ENCODE measurements at places on chromosomes 6 and 20.

DNA sequence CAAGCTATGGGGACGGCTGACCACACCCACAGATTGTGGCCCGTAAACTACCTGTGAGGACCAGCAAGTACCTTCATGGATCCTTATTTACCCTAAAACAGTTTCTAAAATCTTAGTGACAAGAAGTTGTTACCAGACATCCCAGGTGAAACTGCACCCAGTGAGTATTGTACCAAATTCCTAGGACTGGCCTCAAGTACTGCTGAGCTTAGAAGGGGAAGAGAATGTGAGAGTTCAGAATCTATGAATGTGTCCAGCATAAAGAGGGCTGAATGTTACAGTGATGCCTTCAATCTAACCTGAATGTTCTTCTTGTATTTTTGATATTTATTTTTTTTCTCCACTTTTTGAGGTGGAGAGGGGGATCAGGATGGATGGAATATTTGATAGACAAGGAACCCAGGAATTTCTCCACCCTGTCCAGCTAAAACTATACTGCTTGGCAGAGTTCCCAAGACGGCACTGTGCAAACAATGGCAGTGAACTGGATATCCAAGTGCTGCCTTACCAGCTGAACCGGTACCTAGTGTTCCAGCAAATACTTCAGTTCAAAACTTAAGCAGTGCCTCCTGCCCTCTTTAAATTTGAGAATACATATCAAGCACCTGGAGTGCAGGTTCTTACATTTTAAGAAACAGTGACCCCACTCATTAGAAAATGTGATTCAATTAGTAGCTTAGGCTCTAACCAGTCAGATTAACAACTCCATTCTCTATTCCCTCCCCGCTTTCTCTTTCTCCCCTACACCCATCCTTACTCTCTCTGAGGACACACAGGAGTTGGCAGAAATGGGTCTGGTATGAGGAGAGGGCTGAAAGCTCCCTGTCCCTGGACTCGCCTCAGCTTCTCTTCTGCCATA lies 427.3 kb upstream of the FLRT3 start:
- no peak for DNase-seq

DNA sequence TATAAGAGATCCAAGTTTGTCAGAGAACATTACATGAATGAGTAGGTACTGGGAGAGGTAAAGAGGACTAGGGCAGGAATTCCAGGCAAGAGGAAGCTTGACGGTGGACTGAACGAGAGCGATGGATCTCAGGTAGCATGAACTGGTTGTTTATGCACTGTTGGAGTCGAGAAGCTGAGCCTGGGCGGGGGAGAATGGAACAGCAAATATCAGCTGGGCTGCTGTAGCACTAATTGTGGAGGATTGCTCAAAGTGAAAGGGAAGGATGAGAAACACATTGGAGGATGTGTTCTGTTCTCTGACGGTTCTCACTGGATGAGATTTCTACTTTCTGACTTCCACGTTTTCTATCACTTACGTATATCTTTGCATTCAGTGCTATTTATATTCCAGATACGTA lies 164.2 kb downstream of the PHF3 start:
- no peak for DNase-seq

DNA sequence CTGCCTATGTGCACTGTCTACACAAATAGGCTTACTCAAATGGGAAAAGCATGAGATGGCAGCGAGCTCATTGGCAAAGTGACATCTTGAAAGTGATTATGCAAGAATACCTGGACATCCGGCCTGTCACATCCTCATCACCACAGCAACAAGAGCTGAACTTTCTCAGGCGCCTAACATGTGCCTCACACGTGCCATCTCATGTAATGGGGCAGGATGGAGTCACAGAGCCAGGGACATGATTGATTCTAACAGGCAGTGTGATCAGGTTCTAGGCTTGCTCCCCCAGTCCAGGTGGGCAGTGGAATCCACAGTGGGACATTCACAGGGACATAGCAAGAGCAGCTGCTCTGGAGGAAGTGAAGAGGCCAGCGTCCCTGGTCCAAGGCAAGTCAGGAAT lies 192.3 kb upstream of the SSTR4 start:
- no peak for DNase-seq

DNA sequence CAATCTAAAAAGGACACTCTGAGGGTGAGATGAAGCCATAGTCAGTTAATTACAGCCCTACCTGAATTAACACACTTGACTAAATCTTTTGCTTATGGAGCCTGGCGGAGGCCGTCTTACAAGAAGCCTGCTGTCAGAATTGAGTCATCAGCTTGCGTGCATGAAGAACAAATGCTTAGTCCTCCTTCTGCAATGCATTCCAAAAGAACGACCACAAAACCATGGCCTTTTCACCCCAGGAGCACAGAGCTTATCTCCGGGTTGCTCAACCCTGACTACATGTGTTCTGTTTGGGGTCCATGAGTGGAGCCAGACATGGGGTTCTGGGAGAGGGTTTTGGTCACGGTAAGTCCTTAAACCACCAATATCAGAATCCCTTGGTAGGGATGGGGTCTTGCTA lies 318.1 kb downstream of the CLIC5 start:
- no peak for DNase-seq

DNA sequence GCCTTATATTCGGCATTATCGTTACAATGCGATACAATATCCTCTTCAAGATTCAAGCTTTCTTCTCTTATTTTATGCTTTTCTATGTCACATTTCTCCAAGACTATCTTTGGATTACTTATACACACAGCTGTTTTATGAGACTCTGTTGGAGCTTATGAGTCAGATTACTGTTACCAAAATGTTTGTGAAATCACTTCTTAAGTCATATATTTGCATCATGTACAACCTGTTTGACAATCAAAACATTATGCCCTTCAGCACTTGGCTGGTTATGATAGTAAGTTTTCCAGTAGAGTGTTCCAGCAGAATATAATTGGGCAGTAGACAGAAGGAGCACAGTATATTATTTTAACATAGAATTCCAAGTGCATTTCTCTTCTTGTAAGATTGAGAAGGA lies 35.2 kb downstream of the BMP6 start:
- no peak for DNase-seq

DNA sequence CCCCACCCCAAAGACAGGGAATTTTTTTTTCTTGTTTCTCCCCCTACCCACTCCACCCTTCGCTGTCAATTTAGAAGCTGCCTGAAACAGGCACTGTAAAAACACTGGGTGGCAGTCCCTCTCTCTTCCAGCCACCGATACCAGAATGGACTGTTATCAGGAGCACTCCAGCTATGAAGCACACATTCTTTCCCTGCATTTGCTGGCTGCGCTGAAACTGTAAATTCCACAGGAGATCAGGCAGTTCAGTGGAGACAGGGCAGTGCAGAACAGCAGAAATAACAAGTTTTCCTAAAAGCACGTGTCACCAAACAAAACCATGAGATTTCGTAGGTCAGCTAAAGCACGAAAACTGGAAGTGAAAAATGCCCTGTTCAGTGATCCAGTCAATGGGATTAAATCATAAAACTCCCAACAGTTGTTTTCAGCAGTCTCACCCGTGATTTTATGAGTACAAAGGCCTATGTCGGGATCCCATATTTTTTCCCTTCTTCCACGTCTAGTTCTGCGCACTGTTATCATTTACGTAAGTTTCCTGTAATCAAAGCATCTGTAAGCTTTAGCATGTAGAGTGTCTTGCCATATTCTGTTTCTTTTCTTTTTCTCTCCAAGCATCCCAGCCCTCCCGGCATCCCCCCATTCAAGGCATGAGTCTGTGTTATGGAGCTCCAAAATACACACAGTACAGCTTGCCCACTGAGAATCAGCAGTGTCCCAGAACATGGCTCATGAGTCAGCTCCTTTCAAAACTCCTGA lies 359.9 kb upstream of the EPHA7 start:
- no peak for DNase-seq

DNA sequence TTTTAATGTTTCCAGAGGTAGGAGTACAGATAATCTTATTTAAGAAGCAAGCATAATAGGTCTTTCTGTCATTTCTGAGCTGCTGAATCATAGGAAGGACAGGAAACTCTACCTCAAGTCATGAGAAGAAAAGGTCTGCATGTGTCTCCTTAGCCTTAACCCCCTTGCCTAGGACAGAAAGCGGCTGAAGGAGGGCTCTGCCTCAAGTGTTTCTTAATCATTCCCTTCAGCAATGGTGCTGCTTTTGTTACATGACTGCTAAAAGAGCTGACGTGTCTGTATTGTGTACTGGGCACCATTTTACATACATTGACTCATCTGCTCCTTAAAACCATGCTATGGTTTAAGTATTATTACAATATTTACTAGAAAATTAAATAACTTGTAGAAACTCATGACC lies 564.0 kb upstream of the AGPAT4 start:
- DNase-seq = no peak

GRCh38 chr6:134295953-134296553 lies 21.9 kb downstream of the SGK1 start:
- no peak for DNase-seq

- no peak for DNase-seq
Measured at GRCh38 chr6:112691289-112691688, 344.2 kb downstream of the RFPL4B start.

DNA sequence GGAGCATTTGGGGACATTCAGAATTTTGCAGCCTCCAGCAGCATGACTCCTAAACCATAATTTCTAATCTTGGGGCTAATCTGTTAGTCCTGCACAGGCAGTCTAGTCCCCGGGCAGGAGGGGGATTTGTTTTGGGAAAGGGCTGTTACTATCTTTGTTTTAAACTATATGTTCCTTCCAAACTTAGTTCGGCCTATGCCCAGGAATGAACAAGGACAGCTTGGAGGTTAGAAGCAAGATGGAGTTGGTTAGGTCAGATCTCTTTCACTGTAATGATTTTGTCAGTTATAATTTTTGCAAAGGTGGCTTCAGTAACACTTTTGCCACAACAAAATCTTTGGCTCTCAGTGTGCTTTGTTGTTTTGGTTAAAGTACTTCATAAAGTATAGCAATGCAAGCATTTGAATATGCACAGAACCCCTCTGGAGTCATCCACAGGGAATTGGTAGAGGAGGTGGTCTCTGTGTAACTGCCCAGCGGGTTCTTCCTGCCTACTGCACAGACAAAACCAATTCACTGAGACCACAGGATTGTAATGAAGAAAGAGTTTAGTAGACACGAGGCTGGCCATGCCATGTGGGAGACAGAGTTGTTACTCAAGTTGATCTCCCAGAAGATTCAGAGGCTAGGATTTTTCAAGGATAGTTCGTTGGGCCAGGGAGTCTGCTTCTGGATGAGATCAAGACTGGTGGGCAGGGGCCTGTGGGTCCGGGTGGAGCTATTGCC lies 224.1 kb upstream of the MYLIP start:
- no peak for DNase-seq

DNA sequence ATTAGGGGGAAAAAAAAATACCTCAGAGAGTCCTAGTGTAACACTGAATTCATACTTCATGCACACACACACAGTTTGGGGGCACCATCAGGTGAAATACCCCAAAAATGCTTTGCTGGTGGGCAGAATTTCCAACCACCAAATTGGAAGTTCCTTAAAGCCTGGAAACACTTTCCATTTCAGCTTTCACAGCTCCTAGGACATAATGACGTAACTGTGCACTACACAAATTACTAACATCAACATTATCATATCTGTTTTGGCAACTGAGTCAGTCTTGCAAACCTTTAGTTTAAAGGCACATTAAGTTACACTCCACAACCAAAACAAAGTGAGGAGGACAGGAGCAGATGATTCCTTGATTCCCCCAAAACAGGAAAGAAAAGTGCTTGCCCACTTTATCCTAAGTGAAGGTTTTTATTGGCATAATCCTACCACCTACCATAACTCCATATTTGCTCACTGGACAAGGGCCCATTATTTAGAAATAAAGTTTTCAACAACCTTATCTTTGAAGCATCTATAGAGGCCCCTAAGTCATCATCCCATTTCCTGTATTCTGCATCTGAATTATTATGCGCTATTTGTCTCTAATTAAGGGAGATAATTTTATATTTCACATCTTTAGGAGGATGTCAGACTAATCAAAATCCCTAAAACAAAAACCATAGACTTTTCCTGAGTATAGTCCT lies 3.4 kb downstream of the MBOAT1 start:
- no peak for DNase-seq
